Stimulated activated CD8-positive, alpha-beta memory T cell treated with anti-CD3 and anti-CD28 coated beads, Interleukin-7, amount 100 ng/mL, for 1 hour (primary cell): ENCODE measurements at places on chromosomes 7 and 10.

DNA sequence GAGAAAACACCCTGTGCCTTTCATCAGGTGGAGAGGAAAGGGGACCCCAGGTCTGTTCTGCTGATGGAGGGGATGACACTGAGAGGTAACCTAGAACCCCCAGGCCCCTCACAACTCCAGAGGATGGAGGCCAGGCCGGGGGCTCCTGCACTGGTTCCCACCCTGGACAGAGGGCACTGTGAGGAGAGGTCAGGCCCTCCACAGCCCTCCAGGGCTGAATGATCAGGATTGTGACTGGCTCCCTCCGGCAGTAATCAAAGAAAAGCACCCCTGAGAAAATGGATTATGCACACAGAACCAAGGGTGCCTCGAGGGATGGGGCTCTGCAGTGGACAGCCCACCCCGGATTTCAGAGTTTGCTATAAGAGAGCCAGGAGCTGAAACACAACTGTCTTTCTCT is 502.8 kb downstream of the TCERG1L start:
- DNase-seq, result no peak

GRCh38 chr10:102652170-102652916 is 8.1 kb downstream of the TRIM8 start:
- DNase-seq, result no peak

- no peak for DNase-seq
These were observed 14.4 kb upstream of the TTYH3 start for GRCh38 chr7:2617325-2617905.

DNA sequence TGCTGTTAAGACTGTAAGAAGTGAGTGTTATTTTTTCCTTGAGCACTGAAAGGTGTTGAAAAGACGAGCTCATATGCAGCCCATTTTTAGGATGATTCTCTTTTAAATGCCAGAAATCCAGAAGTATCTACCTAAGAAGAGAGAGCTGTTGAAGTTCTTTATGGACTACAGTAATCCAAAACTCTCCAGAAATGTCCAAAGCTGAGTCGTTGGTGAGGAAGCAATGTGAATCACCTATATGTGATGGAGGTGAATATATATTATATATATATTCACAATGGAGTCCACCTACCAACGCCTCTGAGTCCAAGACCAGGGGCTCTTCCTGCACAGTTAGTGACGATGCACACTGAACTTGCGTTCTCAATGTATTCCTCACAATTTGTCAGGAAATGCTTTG is 252.7 kb upstream of the PITRM1 start:
- no peak for DNase-seq

DNA sequence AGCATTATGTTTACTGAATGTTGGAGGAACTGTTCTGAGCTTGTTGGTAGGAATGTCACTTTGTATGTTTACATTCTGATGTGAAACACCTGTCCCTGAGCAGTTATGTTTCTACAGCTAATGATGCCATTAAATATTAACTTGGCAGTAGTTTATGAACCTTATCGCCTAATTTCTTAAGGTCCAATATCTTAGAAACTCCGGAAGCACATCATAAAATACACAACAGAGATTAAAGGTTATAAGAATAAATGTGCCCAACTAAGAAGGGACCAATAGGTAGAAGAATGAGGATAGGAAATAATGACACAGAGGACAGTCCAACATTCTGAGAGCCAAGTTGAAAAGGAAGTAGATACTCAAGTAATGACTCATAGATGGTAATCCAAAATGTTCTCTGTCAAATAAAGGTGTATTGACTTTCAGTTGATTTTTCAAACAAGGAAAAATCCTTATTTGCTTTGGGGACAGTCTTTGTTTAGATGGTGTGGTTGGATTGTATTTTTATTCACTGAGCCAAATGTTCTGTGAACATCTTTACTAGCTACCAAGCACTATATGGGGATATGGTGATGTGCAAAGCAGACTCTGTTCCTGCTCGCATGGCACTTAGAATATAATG is 31.9 kb downstream of the LCOR start:
- no peak for DNase-seq

- DNase-seq, result no peak
These were observed 662.6 kb upstream of the MGMT start for GRCh38 chr10:128804411-128804810.
